ENCODE measurements at places on chromosomes 5 and 9.

DNA sequence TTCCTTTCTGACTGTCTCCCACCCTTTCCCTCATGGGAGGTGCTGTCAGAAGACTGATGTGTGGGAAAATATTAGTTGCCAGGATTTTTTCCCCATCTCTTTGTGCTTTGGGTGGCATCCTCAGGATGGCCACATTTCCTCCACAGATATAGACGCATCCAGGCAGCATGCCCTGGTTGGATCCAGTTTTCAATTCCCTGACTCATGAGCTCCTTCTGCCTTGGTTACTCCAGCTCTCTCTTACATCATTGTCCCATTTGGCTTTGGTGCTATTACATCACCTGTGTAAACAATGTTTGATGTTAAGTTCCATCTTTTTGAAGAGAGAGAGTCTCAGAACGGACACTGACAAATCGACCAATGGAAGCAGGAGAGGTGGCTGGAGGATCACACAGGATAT is 302.5 kb downstream of the CDH18 start:
- DNase-seq: no peak

DNA sequence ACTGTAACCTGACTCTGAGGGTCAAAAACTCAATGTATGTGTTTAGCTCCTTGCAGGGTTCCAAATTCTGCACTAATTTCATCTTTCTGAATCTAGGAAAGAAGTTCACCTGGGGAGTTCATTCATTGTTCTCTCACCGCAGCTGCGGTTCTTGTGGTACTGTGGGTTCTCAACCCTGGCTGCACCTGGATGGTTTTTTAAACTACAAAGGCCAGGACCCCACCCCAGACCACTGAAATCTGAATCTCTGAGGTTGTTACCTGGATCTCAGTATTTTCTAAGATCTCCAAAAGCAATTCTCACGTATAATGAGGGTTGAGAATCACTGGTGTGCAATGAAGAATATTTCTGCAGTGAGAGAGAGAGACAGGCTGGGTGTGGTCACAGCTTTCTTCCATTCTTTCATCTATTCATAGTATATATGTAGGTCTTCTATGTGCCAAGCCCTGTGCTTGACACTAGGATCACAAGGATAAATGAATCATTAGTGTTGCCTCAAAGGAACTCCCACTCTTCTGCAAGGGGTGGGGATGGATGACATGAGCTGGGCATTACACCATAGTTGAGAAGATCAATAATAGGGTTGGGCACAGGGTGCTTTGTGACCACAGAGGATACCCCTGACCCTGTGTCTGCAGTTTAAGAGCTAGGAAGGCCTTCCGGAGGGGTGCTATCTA is 109.8 kb downstream of the GALNT10 start:
- DNase-seq: no peak

DNA sequence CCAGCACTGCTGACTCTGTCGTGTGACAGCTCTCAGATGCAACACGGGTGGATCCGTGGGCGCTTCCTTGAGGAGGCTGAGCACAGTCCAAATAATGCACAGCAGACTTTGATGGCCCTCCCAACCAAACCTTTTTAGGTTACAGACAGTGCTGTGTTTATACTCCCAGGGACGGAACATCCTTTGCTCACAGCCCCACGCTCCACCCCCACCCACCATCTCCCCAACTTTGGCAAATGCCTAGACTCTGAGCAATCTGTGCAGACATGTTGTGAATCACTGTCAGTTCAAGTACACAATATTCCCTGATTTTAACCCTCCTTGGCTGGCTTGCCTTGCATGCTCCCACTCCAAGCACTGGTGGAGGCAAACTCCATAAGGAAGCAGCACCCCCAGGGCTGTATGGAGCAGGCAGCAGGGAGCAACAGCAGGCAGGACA is 324.6 kb downstream of the MLLT3 start:
- no peak for DNase-seq

GRCh38 chr9:121169094-121169601 is 32.5 kb downstream of the RAB14 start:
- no peak for DNase-seq

- no peak for DNase-seq
Measured at GRCh38 chr5:178537467-178538371, 52.5 kb downstream of the COL23A1 start.

DNA sequence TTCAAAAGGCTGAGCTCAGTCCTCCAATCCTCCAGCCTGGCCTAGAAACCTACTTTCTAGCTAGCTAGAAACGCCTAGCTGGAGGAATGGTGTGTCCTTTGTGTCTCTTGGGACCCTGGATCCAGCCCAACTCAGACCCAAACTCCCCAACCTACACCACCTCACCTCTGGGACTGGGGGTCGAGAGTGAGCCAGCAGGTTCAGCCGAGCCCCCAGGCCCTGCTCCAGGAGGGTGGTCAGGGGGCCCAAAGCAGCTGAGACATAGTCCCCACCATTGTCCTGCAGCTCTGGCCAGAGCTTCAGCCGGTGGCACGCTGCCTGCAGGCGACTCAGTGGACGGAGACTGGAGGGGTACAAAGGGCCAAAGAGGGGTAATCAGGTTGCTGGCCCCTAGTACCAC is 6.2 kb downstream of the NOL6 start:
- DNase-seq: no peak

DNA sequence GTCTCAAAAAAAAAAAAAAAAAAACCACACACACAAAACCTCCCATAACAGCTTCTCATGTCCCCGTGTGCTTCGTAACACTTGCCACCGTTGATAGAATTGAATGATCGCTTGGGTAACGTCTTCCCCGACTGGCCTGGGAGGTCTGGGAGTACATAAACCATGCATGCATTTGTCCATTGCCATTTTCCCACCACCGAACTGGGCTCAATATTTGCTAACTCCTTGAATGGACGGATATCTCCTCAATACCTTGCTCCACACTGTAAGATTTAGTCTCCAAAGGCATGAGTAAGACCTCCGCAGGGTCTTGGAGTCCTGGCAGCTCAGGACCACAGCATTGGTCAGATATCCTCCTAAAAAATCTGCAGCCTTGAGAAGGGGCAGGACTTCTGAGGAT is 3.2 kb upstream of the P4HA2 start:
- DNase-seq: no peak

DNA sequence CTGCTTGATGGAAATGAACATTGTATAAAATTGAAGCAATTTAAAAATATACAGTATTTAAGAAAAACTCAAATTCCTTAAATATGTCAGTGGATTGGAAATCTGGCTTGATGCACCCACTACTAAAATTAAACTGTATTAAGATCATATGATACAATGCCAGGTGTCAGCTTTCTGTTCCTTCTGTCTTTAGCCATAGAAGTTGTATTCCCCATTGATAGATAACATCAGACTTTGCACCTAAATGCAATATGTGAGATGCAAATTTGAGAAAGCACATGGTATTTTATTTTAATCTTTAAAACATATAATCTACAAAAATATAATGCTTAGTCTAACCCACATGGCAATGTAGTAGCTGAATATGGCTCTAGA is 697.4 kb upstream of the WWC1 start:
- no peak for DNase-seq

- DNase-seq: no peak
Measured at GRCh38 chr9:126681336-126681735, 67.6 kb downstream of the LMX1B start.

DNA sequence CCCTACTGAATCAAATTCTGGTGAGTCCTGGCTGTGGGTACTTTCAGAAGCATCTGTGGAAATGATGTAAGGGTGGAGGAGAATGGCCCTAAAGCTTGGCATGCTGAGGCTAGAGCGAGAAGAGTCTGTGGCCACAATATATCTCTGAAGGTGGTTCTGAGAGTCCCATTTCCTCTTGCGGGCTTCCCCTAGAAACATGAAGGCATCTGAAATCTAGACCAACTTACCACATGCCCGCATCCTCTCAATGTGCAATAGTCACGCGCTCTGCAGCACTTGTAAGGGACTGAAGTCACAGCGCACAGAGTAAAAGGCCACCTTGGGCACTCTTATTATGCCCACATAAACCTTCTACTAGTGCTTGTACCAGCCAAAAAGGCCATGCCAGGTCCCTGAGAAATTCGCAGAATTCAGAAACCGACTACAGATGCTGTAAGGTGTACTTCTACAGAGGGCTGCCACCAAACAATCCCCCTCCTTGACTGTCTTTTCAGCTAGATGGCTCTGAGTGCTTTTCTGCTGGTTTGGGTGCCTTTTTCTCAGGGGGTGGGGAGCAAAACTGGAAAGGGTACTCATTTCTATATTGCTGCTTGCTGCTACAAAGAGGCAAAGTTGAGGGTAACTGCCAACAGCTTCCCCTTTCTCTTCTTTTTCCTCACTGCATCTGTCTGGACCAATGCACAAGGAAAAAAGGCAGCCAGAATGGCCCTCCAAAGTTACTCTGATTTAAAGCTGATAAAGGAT is 107.3 kb downstream of the ZDHHC21 start:
- DNase-seq: peak; percentile 15

- no peak for DNase-seq
Measured at GRCh38 chr5:27969157-27969556, 930.8 kb upstream of the CDH9 start.

- DNase-seq: no peak
Measured at GRCh38 chr5:158124606-158125316, 265.8 kb upstream of the CLINT1 start.

DNA sequence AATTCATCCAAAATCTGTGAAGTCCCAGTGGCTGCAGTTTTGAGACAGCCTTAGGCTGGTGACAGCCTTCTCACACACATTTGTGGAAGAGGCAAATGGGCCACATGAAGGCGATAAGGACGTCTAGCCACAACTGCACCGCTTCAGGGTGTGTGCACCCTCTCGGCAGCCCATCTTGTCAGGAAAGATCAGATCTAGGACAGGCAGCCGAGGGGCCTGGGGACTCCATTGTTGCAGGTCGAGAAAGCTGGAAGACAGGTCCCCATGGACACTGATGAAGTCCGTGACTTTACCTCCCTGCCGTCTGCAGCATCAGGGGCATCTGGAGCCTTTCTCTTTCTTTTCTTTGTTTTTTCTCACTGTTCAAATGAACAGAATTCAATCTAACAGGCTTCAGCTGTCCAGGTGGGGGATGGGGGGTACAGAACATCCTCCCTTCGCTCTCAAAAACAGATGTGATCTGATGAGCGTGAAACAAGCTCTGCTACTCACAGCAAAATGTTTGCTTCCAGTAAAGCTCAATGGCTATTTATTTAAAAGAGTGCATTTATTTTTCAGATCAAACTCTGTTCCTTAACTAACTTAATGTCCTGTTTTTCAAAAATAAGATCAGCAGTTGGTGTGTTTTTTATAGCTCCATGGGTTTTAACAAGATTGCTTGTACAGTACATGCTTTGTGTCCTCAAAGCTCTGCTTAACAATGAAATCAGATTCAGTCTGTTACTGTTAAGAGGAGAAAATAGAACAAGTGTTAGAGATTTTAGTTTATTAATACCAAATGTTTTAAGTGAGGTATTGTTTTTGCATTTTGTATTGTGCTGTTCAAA is 111.8 kb upstream of the OTULINL start:
- DNase-seq: no peak

DNA sequence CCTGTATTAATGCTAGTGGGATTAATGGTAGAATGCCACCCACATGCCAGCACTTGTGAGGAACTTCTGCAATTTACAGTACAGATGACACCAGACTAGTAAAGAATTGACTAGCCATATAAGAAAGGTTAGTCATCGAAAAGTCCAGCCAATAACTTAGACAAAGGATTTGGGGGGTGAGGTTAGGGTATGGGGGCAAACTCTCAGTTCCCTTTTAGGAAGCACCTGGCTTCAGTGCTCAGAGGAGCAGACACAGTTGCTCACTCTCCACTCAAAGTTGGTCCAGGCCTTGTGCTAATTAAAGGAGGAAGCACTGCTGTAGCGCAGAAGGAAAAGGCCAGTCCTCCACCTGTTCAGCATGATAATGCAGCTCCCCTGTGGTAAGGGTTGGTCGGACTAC is 25.2 kb downstream of the TGFBR1 start:
- DNase-seq: no peak

GRCh38 chr5:82058710-82059109 is 86.9 kb downstream of the ATG10 start:
- DNase-seq: no peak

DNA sequence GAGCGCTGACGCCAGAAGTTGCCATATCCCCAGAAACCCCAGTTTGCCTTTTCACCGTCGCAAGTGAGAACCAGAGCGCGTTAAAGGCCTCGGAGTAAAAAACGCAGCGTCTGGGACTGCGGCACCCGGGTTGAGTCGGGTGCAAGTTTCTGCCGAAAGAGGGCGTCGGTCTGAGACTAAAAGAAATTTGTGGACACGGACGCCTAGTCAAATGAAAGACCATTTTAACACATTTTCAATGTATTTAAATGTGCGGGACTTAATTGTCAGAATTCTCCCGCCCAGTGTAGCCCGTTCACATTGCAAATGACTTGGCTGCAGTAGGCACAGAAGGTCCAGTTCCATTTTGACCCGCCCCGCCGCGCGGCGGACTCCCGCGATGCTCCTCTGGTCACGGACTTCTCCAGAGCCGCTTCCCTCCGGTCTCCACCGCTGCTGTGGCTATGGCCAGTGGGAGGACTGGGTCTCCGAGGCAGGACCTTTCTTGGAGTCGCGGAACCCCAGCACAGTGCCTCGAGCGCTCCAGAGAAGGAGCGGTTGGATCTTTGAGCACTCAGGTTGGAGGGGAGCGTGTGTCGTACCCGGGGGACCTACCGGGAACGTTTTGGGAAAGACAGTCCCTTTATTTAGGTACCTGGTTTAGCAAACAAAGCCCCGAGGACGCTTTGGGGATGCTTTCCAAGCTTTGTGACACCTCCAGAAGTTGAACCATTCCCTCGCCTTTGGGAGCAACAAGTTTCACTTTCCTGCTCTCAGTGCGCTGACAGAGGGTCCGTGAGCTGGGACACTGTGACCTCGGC is 1.2 kb upstream of the NPR3 start:
- no peak for DNase-seq

- DNase-seq: no peak
Measured at GRCh38 chr9:136719195-136719880, 7.0 kb downstream of the DIPK1B start.

DNA sequence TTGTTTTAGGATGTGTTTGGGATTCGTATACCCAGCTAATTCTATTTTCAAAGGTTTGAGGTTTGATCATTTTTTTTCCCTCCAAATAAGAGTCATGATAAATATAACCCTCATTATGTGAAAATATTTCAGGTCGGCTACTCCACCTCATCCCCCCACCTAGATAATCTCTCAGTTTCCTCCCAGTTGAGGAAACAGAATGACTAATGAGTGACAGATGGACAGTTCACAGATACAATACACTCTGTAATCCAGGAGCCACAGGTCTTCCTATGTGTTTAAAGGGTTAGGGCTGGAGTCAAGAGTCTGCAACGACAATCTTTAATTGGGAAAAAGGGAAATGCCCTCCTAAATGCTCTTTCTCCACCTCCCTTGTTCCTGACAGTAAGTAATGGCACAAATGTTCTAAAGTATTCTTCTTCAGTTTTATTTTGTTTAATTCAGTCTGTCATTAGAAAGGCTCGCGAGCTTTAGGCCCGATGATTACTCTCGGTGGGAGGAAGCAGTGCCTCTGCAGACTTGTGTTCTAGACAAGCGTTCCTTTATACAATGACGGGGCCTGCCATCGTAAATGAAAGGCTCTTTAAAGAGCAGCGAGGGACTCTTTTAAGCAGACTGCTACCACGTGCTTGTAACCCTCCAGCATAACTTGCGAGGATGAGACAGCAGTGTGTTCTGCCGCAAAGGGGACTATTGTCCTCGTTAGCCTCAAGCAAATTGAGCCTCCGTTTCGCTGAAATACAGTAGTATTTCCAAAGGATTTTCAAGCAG is 69.0 kb downstream of the MEF2C start:
- DNase-seq: no peak

Data from NK-92 treated with Interleukin-12 subunit alpha and Interleukin-12 subunit beta, amount 100 ng/mL, for 24 hours (cell line).